ENCODE measurements at places on chromosomes 3 and 15.

DNA sequence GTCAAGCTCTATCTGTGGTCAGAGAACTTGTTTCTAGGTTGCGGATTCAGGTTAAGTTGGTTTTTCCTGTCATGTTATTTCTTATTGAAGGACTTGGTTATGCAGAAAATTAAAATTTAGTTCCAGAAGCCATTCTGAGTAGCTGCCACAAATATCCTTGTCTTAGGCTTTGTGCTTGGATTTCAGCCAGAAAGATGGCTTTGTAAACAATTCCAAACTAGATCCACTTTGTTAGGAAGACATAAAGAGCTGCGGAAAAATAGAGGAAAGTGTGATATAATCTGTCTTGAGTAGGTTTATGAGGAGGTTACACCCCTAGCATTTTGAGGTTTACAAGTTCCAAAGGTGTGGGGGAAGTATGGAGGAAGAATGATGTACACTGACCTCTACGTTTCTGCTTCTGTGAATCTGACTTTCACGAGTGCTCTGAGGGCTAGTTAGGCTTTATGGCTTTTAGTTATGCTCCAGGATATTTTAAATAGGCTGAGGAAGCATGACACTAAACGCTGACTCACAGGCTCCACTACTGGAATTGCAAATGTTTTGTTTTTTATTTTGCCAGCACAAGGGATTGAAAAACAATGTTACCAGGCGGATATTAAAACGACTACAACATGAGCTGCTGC is 46.3 kb upstream of the UTS2B start:
- no peak for DNase-seq

GRCh38 chr3:177731644-177732268 is 534.5 kb upstream of the TBL1XR1 start:
- DNase-seq = no peak

DNA sequence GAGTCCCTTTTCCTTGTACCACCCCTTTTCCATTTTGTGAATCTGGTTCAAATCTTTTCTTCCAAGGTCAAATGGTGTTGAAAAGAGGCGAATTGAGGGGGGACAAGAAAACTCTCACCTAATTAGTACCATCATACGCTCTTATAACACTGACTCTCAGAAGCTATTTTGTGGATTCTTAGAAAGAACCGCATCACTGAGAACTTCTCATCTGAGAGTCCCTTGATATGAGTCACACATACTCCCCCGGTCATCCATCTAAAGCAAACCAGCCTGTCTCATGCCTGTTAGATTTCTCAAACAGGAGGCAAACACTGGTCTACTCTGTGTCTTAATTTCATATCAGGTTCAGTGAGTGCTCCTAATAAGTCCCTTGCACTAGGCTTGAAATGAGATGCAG is 76.5 kb upstream of the SPRED1 start:
- DNase-seq = no peak

DNA sequence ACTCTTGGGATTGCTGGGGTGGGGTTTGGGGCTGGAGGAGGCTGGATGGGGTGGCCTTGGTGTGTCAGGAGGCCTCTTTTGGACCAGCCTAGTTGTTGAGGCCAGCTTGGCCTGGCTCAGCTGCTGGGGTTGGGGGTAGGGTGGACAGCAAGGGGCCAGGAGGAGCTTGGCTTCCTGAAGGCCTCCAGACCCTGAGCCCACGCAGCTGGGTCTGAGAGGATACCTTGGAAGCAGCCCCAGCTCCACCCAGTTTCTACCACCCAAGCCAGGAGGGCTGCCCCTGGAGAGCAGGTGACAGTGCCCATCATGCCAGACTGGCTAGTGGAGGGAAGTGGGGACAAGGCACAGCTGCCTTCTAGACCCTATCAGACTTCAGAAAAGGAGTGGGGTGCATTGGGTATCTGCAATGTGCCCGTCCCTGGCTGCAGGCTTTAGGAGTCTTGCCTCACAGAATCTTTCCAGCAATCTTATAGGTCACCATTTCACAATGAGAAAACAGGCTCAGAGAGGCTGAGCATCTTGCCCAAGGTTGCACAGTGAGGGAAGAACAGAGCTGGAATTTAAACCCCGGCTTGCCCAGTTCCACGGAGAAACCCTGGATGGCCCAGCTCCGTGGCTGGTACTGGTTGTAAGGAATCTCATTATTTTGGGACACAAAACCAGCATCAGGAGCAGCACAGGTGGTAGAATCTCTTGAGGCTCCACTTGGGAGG is 83.0 kb downstream of the LINGO1 start:
- no peak for DNase-seq

DNA sequence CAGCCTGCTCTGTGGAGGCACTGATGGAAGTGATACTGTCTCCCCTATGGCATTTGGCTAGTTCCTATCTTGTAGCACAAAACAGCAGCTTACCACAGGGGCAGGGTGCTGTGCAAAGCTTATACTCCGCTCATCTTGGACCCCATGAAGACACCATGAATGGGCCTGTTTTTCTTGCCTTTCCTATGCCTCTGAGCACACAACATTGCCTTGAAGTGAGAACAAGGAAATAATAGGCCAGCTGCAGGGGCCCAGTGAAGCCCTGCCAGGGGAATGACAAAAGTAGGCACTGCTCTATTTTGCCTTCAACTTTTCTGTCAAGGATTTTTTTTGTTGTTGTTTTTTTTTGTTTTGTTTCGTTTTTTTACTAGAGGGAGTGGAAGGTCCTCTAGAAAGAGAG is 110.3 kb downstream of the PDE8A start:
- DNase-seq = peak; percentile 60

- no peak for DNase-seq
Measured at GRCh38 chr3:155387571-155387970, 94.1 kb upstream of the STRIT1 start.

- DNase-seq = no peak
Measured at GRCh38 chr3:13352621-13353131, 67.4 kb downstream of the NUP210 start.

DNA sequence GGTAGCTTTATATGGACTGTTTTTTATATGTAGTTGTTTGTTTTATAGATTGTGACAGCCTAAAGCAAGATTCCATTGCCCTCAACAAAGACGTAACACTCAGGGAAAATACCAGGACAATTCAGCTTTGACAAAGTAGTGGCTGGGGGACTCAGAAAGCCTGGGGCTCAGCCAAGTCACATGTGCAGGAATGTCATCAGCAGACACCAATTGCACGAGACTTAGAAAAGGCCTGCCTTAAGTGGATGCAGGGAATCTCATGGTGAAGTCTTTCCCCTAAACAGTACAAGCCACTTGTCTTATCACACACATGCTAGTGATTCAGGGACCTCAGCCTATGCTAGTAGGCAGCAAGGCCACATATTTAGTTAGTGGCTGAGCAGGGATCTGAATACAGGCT is 381.8 kb upstream of the THBS1 start:
- DNase-seq = no peak

DNA sequence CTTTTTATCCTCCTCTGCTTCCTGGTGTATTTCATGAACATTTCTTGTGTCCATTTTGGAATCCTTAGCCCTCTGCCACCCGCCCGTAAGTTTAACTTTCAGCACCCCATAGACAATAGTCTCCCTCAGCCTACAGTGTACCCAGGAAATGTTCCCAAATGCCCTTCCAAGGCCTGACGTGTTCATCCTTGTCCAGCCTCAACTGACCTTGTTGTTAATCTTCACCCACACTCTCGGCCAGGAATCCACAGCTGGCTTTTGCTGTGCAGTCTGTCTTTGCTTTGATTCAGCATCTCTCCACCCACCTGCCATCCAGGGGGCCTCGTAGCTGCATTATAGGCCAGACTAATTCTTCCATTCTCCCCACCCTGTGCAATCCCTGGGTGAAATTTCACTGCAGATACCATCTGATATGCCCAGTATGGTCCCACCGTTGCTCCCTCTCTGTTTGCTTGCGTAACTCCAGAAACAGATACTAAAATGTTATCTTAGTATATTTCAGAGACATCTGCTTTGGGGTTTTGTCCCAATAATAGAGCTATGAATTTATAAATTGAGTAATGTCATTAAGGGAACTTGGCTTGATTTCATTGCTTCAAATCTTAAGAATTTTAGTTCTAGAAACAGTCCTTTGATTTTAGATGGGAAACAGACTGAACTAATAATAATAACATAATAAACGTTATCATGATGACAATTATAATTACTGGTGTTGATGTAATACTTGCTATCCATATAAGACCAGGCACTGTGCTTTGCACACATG is 16.6 kb downstream of the GUCA1C start:
- no peak for DNase-seq

DNA sequence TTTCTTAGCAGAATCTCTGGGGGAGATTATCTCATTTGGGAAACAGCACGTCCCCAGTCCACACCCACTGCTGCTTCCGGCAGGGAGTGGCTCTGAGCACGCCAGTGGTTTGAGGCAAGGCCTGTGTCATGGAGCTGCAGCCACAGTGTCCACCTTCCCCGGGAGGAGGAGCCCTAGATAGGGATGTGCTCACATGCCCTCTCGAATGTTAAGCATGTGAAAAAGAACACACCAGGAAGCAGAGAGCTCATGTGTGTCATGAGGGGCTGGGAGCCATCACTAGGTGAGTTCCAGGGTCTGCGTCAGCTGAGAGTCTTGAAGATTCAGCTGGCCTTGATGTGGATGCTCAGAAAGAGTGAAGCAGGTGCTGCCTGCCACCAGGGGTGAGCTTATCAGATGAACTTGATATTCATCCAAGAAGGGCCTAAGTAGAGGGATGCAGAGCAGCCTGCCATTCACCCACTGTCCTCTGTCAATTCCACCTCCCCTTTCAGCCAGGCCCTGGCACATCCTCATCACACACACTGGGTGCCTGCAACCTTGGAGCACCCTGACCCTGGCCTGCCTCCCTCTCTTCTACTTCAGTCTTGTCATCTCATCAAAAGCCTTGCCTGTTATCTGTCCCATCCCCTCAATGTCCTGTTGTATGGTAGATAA is 16.3 kb downstream of the ITGA11 start:
- DNase-seq = no peak

- no peak for DNase-seq
Measured at GRCh38 chr3:194872669-194872977, 186.9 kb downstream of the FAM43A start.

GRCh38 chr3:136381051-136381450 is 130.9 kb downstream of the PCCB start:
- DNase-seq = no peak

DNA sequence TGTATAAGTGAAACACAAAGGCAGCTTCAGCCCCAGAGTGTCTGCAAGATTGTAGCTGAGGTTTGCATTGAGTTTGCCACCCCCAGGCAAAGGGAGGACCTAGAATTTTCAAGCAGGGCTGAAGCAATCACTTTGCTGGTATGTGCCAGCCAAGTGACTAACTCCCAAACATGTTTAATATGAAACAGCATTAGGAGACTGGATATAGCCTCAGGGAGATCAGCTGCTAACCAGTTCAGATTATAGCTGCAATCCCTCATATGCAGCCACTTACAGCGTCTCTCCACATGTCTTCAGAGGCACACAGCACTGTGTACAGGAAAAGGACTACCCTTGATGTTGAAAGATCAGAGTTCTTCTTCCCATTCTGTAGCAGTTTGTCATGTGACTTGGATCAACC is 38.4 kb upstream of the PPP2R3A start:
- DNase-seq = no peak

DNA sequence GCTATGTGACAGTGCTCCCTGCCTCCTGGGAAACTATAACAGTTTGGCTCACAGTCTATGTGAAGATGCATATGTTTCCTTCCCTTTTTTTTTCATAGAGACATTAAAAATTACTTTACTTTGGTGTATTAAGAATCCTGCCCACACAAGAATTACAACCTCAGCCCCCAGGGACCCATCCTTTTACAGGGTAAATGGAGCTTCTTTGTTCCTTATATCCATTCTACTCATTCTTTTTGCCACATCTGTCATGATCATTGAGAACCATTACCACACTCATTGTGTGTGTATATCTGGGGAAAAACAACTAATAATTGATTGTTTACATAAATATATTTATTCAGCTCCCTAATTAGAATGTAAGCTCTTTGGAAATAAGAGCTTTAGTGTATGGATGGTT is 157.4 kb downstream of the SSR3 start:
- no peak for DNase-seq

- DNase-seq = no peak
Measured at GRCh38 chr3:130835483-130835882, 58.4 kb upstream of the ATP2C1 start.

DNA sequence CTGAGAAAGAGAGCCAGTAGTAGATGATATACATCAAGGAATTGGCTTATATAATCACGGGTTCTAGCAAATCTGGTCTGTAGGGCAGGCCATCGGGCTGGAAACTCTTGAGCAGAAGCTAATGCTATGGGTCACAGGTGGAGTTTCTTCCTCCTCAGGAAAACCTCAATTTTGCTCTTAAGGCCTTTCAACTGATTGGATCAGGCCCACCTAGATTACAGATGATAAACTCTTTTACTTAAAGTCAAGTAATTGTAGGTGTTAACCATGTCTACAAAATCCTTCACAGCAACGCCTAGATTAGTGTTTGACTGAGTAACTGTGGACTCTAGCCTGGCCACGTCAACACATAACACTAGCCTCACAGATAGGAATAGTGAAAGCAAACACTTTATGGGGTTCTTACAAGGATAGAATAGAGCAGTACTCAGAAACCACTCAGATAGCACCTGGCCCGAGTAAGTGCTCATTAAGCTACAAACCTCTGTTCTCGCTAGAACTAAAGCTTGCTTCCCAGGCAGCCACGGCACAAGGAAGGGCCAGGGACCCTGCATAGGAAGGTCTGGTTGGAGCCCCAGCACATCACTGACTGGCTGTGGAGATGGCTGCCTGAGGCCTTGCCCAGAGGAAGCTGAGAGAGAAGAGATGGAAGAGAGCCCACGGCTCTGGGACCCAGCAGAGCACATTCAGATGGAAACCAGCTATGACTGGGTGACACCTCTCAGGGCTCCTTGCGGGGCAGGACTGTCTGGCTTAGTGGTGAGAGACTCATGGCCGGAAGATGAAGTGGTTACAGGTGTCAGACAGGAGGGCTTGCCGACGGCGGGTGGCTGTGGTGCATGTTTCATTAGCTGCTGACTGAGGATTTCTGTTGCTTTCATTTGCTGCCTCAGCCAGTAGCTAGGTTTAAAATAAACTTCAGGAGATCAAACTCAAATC is 202.5 kb upstream of the TLE3 start:
- DNase-seq = no peak

- no peak for DNase-seq
Measured at GRCh38 chr3:1251282-1252060, 158.6 kb downstream of the CNTN6 start.

Measured in anterior cingulate cortex (tissue), 58 donors.